ENCODE measurements at places on chromosomes 2 and 18.

GRCh38 chr2:122390406-122390805, 635.0 kb downstream of the TSN start:
- DNase-seq, result no peak

- DNase-seq, result no peak
These were observed 54.3 kb downstream of the RNF144A start for GRCh38 chr2:6971502-6971901.

- DNase-seq, result no peak
These were observed 728.4 kb downstream of the MBD2 start for GRCh38 chr18:53496028-53496427.

DNA sequence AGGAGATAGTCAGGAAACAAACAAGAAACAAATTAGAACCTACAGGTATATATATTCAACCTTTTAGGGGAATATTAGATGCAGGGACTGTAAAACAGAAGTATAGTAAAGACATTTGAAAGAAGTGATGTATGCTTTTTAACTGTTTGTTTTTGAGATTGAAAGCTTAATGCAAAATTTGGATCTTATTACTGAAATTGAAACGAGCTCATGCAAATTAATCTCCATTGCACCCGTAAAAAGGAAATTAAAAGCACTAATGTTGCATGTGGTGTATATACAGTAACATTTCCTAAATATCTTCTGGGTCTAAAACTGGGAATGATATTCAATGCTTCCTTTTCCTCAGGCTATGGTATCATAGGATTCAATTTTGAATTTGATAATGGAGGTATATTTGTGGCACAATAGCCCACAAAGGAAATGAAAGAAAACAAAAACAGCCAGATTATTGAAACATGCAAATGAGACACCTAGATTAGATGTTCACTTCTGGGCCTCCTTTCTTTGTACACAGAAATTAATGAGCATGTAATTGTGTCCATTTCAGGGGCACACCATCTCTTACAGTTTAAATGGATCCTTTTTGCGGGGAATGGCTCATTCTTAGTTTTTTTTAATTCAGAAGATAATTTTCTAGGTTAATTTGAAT, 1.6 kb upstream of the ELOA2 start:
- DNase-seq, result no peak

DNA sequence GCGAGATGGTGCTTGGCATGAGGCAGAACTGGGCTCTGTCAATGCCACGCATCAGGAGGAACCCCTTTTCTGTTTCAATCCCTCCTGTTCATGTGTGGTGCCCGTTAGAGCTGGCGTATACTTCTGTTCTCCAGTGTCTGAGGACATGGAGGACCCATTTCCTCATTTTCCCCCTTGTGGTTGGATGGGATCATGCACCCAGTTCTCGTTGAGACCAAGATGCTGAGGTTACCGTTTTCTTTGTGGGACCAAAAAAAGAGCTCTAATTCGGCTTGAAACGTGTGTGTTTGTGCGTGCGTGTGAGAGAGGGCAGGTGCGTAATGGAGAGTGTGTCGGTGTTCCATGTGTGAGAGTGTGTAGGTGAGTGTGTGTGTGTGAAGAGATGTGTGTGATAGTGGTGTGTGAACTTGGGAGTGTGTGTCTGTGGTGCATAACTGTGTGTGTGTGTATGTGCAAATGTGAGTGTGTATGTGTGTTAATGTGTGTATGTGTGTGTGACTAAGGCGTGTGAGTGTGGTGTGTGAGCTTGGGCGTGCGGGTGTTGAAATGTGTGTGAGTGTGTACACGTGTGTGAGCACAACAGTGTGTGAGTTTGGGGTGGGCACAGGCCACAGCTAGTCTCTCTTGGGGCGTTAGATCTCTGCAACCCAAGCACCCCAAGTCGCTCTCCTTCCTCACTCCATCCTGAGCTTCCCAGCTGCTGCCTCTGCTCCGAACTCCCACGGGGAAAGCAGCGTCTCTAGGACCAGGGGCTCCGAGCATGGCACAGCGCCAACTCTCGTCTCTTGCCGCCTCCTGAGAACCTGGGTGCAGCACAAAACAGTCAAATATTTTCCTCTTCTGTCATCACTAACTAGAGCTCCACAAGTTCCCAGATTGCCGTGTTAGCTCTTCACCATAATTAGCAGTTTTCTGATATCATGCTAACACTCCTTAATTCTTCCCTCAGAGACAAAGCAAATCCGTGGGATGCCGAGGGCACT, 75.8 kb downstream of the LONRF2 start:
- DNase-seq, result peak; percentile 50

DNA sequence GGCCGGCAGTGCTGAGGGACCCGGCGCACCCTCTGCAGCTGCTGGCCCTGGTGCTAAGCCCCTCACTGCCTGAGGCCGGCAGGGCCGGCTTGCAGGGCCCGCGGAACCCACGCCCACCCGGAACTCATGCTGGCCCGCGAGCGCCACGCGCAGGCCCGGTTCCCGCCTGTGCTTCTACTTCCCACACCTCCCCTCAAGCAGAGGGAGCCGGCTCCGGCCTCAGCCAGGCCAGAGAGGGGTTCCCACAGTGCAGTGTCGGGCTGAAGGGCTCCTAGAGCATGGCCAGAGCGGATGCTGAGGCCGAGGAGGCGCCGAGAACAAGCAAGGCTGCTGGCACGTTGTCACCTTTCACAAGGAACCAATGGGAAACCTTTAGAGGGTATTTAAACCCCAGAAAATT, 36.8 kb upstream of the ZNF532 start:
- DNase-seq, result no peak

Measured in A549 (cell line).